COR-L47 (cell line): ENCODE measurements at places on chromosomes 5 and 9.

- no peak for DNase-seq
Observed at GRCh38 chr5:56170557-56170956, 62.6 kb downstream of the ANKRD55 start.

DNA sequence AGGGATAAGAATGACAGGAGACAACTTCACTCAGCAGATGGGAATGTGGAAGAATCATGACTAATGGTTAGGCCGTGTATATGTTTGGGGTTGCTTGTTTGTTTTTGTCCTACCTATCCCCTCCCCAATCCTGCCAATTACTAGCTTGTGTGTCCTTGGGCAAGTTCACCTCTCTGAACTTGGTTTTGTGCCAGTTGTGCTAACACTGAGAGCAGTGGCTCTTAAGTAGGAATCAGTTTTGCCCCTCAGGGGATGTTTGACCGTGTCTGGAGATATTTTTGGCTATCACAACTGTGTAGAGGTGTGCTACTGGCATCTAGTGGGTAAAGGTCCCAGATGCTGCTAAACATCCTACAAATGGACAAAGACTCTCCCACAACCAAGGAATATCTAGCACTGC, 287.0 kb downstream of the DMRT2 start:
- DNase-seq: no peak

DNA sequence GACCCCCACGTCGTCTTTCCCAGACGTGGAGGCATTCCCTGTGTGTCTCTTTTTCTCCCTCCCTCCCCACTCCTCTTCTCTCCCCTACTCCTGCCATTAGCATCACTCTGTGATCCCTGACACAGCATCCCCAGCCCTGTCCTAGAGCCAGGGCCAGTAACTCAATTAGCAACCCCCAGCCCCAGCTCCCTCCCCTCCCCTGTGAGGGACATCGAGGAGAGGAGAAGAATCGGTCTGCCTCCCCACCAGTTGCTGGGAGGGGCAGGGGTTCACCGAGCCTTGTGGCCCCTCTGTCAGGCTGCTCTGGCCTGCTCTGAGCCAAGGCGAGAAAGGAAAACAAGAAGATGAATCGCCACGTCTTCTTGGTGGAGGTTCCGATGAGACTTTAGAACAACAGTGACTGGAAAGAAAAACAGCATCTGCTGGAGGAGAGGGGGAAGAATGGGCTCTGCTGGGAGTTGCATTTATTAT, 123.1 kb downstream of the PAPPA start:
- no peak for DNase-seq

DNA sequence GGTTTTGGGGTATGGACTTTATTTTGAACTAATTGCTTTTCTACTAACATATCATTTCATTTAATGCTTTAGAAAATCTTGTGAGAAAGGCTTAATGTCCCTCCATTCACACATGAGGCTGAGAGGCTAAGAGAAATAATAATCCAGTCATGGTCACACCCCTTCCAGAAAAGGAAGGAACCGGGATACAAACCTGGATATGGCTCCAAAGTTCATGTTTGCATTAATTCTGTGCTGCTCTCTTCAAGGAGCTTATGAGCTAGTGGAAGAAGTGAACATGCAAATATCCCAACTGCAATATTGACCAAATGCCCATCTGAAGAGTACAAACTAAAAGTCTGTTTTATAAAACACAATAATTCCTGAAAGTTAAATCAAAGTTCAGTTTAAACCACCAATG, 732.1 kb upstream of the RIOK2 start:
- no peak for DNase-seq

- no peak for DNase-seq
Observed at GRCh38 chr5:57598756-57599155, 116.1 kb upstream of the ACTBL2 start.

DNA sequence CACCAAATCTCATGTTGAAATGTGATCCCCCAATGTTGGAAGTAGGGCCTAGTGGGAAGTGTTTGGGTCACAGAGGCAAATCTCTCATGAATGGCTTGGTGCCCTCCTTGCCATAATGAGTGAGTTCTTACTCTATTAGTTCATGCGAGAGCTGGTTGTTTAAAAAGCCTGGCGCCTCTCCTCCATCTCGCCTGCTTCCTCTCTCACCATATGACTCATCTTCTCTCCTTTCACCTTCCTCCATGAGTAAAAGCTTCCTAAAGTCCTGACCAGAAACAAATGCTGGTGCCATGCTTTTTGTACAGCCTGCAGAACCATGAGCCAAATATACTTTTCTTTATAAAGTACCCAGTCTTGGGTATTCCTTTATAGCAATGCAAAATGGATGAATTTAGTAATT, 20.9 kb upstream of the ARHGAP26 start:
- DNase-seq: no peak

- DNase-seq: no peak
Observed at GRCh38 chr5:89395111-89395510, 512.1 kb upstream of the MEF2C start.

DNA sequence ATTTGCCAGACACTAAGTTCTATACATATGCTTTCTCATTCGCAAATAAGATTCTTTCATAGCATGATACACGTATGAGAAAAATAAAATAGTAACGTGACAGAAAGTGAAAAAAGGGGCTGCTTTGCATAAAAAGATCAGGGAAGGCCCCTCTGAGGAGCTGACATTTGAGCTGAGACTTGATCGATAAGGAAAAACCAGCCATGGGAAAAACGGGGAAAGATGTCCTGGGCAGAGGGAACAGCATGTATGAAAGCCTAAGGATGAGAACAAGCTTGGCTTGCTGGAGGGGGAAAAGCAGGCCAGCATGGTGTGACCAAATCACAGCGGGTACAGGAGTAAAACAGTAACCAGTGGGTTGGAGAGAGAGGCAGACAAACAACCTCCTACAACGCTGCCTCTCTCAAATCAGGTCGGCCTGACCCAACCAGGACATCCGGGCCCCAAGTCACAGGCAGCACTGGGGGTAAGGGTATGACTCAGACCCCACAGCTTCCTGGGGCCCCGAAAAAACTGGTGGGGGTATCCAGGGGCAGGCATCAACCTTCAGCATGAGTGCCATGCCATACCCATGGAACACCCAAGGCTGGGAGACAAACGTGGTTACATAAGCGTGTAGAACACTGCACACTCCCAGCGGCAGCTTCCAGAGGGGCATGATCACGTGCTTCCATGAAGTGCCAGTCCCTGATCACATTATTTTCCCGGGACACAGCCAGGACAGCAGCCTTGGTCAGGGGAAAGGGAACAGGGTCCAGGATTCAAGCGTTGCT, 2.2 kb downstream of the TNIP1 start:
- no peak for DNase-seq

DNA sequence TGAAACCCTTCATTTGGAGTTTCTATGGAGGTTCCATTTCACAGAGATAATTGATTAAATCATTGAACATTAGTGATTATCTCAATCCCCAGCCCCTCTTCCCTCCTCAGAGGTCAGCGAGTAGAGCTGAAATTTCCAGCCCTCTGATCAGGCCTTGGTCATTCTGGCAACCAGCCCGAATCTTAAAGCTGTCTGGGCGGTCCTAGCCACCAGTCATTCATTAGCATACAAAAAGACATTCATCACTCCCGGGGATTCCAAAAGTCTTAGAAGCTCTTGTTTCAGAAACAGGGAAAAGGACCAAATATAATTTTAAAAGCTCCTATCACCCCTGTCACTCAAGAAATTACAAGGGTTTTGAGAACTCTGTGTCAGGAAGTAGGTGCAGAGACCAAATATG, 41.3 kb downstream of the ZNF474 start:
- no peak for DNase-seq

DNA sequence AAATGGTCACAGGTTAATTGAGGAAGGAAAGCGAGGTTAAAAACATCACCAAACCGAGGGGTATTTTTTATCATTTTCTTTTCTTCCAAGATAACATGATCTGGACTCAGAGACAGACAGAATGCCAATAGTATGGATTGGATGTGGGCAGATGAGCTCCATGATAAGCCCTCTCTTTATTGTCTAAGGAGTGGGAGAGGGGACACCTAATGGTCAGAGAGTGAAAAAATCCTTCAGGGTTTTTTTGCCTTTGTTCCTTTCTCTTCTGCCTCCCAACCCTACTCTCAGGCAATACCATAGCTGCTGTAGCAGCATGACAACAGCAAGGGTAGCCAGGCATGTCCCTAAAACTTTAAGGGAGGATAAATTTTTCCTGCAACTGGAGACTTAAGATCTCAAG, 94.7 kb downstream of the DIRAS2 start:
- DNase-seq: no peak

- DNase-seq: no peak
Observed at GRCh38 chr9:91177661-91178280, 183.9 kb downstream of the AUH start.

- DNase-seq: no peak
Observed at GRCh38 chr5:170880084-170880483, 18.3 kb downstream of the RANBP17 start.

- no peak for DNase-seq
Observed at GRCh38 chr9:136673975-136674785, 11.5 kb downstream of the EGFL7 start.

GRCh38 chr5:55363856-55364255, 56.1 kb downstream of the MTREX start:
- no peak for DNase-seq

DNA sequence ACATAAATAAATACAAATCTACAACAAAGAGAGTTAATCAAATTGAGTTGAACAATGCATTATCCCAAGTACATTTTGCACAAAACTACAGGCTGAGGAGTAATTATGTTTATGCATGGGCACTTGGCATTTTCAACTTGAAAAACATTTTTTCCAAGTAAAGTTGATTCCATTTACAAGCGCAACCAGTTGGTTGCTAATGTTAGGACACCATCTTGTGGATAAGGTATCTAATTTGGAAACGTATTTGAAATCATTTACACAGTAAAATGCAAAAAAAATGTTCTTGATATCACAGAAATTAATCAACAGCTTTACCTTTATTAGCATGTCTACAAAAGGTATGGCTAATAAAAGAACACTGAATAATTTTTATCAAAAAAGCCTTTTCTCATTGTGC, 18.8 kb downstream of the FTMT start:
- no peak for DNase-seq

DNA sequence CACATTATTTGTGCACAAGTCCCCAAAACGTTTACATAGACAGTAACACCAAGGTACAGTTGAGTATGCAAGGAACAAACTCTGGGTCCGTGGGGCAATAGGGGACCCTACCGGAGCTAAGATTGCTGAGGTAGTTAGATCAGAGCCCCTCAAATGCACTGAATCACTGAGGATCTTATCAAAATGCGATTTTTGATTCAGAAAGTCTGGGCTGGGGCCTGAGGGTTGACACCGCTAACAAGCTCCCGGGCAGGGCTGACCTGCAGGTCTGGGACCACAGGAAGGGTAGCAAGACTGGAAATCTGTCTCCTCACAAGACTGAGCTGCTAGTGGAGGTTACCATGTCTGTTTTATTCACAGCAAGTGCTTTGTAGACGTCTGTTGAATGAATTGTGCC, 1.8 kb upstream of the IL3 start:
- no peak for DNase-seq

DNA sequence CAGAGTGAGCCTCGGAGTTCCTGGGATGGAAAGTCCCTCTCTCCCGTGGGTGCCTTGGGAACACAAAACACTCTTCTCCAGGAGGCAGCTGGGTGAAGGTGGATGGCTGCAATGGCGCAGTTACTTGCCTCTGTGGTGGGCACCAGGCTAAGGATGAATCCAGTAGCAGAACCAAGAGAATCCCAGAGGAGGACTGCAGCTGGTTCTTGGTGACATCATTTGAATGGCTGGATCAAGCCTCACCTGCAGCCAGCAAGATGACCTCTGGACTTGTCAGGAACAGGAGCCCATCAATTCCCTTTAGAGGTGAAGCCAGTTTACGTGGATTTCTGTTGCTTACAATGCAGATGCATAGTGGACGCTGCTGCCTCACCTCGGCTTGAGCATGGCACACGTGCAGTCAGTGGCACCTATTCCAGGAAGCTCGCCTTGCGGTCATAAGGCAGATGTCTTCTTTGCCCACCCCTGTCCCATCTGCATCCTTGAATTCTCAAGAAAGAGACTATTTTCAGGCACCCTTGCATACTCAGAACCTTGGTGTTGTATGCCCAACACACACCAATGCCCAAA, 34.1 kb upstream of the ADAMTS2 start:
- no peak for DNase-seq

- no peak for DNase-seq
Observed at GRCh38 chr5:10627160-10627701, 63.4 kb downstream of the ANKRD33B start.

GRCh38 chr5:167155387-167156005, 1135.9 kb upstream of the WWC1 start:
- no peak for DNase-seq

DNA sequence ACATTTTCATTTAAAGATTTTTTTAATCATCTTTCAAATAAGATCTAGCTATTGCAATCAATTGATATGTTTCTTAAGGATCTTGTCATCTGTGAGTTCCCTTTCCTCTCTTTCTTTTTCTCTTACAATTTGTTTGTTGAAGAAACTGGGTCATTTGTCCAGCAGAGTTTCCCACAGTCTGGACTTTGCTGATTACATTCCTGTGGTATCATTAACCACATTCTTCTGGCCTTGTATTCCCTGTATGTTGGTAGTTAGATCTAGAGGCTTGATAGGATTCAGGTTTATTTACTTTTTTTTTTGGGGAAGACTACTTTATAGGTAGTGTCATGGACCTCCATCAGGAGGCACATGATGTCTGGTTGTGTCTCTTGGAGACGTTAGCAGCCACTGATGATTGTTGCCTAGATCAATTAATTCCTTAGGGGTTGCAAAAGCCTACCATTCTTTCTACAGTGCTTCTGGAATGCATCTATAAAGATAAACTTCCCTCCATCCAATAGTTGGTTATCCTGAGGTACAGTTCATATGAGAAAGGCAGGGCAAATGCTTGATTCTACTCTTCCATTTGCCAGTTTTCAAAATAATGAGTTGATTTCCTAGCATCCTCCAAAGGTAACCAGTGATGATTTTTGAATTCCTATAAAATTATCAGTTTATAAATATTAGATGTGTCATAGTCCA, 14.3 kb downstream of the PDE8B start:
- no peak for DNase-seq

- DNase-seq: no peak
Observed at GRCh38 chr5:125050926-125051325, 304.5 kb upstream of the ZNF608 start.

DNA sequence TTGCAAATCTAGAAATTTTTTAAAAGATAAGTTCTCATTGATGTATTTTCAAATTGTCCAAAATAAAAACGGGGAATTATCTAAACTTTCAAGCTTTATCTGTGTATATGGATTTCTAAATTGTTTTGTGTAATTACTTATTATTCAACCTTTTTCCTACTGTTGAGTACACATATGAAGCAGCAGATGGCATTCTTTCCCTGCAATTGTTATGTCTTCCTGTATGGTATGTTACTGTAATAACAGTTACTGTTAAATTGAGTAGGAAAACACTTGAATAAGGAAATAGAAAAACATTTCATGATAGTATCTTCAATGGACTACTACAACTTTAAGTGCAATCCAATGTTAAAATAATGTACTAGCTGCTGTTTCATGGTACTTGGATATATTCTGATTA, 124.8 kb downstream of the RANBP17 start:
- DNase-seq: peak; percentile 22
